Activated T-helper 2 cell treated with anti-CD3 and anti-CD28 coated beads, Interferon-gamma antibody, Interleukin-2, Interleukin-4, amounts not matched to agents 10 μg/mL and 5 μg/mL and 100 μg/mL, durations not matched to agents 14 hours and 24 hours and 36 hours (primary cell): ENCODE measurements at places on chromosomes 1 and 21. TPM values are rescaled to one million over a fixed set of nuclear protein-coding genes. Genes with fewer than 3 reads are reported as not detected.

CEP104 gene
- total RNA-seq, result 35.4 and 49.9 TPM in 2 replicates

UBL4B gene
- total RNA-seq, result not detected in 2 replicates

CLDN17 gene
- not detected in 2 replicates for total RNA-seq

DENND2C gene
- 0.21 and 0.30 TPM in 2 replicates for total RNA-seq

DNASE2B gene
- total RNA-seq, result not detected in 2 replicates

GUCA2A gene
- total RNA-seq, result not detected in 2 replicates

PPP1R12B gene
- 13.5 and 15.4 TPM in 2 replicates for total RNA-seq

MTARC1 gene
- total RNA-seq, result not detected in 2 replicates

- no peak for DNase-seq
These were observed 260.3 kb upstream of the PLD5 start for GRCh38 chr1:242784807-242785206.

- DNase-seq, result no peak
These were observed 159.7 kb upstream of the C21orf91 start for GRCh38 chr21:17978895-17979294.

- DNase-seq, result no peak
These were observed 563.0 kb downstream of the LRRIQ3 start for GRCh38 chr1:73635021-73635420.

DNA sequence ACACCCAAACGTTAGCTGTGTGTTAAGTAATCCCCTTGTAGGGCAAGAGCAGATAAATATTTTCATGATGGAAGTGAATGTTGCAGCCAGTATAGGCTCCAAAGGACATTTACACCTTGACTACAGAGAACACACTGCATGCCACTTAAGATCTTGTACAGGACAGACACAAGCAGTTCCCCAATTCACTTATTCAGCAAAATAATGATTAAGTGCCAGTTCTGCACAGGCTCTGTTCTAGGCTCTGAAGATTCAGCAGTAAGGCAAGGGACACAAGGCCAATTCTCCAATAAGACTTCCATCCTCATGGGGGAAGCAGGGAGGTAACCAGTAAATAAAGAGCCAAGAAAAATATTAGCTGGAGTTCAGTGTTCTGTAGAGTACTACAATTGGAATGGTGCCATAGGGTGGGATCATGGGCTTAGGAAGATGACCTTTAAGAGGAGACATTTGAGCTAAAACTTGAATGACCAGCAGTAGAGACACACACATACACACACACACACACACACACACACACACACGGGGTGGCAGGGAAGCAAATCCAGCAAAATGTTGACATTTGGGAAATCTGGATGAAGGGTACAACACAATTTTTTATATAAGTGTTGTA is 199.9 kb upstream of the JUN start:
- DNase-seq, result no peak

- no peak for DNase-seq
These were observed 393.8 kb downstream of the DISC1 start for GRCh38 chr1:232020352-232020751.

- DNase-seq, result no peak
These were observed 93.9 kb upstream of the ADGRL4 start for GRCh38 chr1:79100385-79100784.

DNA sequence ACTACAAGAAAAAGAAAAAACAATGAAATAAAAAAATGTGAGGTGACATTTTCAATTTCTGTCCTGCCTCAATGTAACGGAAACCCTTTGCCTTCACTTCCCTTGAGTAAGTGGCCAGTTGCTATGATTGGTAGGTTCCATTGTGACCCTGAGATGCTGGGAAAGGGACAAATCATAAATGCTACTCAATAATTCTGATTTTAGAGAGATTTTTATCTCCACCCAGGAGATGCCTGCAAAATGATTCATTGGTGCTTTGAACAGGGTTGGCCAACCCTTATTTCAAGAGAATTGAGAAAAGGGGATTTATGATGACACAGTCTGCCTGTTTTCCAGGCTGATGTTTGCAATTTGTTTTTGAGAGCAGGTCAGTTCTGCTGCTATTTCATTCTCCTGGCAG is 22.5 kb downstream of the XCL1 start:
- no peak for DNase-seq
